ENCODE measurements at places on chromosomes 5 and 9.

- no peak for DNase-seq
These were observed 32.9 kb downstream of the PRRX2 start for GRCh38 chr9:129698254-129698757.

DNA sequence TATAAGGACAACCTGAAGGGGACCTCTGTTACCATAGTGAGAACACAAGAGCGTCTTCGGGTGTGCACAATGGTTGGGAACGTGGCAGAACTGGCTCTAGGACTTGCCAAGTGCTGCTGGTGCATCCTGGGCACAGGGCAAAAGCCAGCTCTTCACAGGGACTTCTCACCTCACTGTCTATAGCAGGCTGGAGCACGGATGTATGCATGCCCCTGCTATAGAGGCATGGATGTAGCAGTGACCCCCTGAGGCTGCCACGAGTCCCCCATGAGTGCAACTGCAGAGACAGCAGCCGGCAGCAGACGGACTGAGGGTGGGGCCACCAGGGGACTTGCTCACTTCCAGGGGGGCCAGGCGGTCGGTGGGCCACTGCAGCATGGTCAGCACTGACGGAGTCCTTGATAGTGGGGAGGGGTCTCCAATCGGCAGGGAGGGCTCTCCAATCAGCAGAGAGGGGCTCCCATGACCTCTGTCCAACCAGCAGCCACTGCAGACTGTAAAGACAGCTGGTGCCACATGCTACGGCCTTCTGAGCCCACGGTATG lies 64.9 kb downstream of the SEMA4D start:
- no peak for DNase-seq

GRCh38 chr9:112503170-112503569 lies 16.5 kb downstream of the KIAA1958 start:
- DNase-seq: no peak

DNA sequence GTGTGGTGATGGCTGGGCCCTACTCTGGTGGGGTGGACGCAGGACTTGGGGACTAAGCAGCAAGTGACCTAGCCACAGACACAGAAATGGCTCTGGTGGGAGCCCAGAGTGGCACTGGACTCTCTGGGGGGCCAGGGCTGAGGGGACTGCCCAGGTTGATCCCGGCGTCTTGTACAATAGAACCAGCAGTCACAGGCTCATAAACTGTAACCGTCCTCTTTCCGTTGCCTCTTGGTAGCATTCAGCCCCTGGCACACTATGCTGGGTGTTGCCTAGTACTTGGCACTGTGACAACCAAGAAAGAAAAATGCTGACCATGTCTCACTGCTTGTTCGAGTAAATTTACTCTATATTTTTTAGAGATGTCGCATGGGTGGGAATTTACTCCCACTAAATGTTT lies 80.5 kb downstream of the DAB2IP start:
- DNase-seq: no peak

DNA sequence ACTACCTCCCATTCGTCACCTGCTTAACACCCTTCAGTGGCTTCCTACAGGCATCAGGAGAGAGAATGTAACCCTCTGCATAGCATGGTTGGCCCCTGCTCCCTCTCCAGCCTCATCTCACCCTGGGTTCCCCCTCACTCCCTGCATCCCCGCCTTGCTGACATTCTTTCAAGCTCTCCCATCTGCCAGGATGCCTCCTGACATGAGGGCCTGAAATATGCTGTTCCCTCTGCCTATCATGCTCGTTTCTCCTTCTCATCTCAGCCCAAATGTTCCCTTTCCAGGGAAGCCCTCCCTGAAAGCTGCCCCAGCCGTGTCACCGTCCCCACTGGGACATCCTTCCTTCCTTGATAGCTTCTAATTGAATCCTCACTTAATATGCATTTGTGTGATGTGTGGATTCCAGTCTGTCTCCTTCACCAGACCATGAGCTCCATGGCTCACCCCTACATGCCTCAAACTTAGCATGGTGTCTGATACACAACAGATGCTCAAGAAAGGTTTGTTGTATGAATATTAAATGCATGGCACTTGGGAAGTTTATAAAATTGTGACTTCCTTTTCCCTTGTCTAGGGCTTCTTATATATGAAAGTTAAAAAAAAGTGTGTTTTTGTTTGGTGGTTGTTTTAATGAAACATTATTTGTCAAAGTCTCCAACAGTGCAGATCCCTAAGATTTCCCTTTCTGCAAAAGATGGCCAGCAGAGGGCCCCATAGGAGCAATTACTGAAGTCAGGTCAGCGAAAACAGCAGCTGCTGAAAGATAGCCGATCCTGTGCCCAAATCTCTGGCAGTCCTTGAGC lies 7.3 kb upstream of the C5orf58 start:
- DNase-seq: no peak

GRCh38 chr9:113973963-113974413 lies 97.9 kb downstream of the ZNF618 start:
- DNase-seq: no peak

DNA sequence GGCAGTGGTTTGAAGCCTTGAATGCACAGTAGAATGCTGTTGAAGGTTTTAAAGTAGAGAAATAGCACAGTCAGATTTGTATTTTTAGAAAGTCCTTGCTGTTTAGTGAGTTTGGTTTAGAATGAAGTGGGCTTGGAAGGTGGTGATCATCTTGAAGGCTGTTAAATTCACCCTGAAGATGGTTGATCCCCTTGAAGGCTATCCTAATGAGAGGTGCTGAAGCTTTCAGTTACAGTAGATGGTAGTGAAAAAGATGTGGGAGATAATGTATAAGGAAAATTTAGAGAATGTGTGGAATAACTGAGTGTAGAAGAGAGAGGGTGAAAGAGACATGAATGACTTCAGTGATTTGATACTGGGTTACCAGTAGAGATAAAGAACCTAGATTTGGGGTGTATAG lies 16.0 kb downstream of the TENT2 start:
- no peak for DNase-seq

DNA sequence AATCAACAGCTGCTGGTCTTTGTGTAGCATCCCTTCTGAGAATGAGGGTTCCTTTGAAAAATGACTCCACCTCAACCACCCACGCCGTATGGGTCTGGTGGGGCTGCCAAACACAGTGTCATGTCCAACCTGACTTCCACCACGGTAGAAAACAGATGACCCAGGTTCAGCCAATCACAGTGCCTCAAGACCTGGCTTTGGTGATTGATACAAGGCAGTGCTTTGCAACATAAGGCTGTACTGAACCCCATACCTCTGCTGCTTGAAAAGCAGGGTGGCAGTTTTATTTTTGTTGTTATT lies 11.5 kb upstream of the TGFBR1 start:
- no peak for DNase-seq

GRCh38 chr9:38339087-38339486 lies 53.4 kb upstream of the ALDH1B1 start:
- no peak for DNase-seq

GRCh38 chr5:5558102-5558501 lies 135.6 kb downstream of the ICE1 start:
- no peak for DNase-seq

DNA sequence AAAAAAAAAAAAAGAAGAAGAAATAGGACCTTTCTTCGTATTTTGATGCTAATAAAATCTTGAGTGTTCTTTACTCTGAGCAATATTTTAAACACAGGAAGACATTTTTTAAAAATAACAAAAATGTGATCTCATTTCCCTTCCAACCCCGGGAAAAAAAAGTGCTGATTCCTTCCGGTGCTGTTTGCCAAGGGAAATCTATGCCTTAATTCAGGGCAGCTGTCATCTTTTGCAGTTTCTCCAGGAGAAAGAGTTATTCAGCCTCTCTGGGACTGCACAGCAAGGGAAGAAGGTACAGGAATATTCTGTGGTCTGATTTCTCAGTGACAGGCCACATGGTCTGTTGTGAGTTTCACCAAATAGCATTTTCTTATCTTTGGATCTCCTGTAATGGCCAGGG lies 291.9 kb upstream of the IRX1 start:
- DNase-seq: no peak

GRCh38 chr5:118984602-118985001 lies 3.7 kb downstream of the DTWD2 start:
- no peak for DNase-seq

GRCh38 chr5:39201160-39201780 lies 18.1 kb downstream of the FYB1 start:
- no peak for DNase-seq

DNA sequence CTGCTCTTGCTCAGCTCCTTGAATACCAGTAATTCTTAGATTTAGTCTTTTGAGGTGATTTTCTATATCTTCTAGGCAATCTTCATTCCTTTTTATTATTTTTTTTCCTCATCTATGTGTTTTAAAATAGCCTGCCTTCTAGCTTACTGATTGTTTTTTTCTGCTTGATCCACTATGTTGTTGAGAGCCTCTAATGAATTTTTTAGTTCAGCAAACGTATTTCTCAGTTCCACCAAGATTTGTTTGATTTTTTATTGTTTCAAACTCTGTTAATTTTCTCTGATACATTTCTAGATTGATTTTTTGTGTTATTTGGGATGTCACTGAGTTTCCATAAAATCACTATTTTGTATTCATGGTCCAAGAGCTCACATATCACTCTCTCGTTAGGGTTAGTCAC lies 9.5 kb downstream of the POLK start:
- no peak for DNase-seq

GRCh38 chr5:123951582-123951977 lies 439.6 kb downstream of the CSNK1G3 start:
- no peak for DNase-seq

DNA sequence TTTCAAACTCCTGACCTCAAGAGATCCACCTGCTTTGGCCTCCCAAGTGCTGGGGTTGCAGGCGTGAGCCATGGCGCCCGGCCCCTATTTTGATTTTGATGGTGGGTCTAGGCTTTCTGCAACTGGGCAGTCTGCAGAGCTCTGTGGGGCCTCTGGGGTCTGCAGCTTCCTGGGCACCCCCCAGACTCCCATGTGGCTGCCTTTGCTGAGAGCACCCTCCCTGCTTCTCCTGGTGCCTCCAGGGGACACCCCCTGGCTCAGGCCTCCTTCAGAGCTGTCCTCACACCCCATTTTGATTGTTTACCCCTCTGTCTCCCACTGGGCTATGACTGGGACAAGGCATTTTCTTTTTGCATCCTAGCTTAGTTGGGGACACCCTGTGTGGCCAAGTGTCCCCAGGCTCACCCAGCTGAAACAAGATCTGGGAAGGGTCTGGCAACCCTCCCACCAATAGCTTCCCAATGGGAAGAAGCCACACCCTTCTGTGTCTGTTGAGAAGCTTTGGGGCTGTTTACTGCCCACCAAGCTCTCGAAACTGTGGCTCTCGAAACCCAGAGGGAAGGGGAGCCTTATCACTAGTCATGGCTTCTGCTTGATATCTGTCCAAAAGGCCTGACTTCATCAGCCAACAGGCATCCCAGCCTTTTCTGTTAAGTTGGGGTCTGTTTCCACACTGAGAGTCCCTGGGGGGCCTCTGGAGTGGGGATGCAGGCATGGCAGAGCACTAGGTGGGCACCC lies 204.4 kb upstream of the IER5L start:
- DNase-seq: no peak

GRCh38 chr5:71778678-71779276 lies 59.7 kb downstream of the CARTPT start:
- no peak for DNase-seq

- DNase-seq: no peak
These were observed 72.6 kb downstream of the PTCH1 start for GRCh38 chr9:95444160-95444559.

DNA sequence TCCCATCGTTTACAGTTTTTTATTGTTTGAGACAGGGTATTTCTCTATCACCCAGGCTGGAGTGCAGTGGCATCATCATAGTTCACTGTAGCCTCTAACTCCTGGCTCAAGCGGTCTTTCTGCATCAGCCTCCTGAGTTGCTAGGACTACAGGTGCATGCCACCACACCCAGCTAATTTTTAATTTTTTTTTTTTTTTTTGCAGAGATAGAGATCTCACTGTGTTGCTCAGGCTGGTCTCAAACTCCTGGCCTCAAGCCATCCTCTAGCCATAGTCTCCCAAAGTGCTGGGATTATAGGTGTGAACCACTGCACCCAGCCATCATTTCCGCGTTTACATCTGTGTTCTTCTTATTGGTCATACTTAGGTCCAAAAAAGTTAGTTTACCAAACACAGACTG lies 53.6 kb downstream of the FSD1L start:
- no peak for DNase-seq

DNA sequence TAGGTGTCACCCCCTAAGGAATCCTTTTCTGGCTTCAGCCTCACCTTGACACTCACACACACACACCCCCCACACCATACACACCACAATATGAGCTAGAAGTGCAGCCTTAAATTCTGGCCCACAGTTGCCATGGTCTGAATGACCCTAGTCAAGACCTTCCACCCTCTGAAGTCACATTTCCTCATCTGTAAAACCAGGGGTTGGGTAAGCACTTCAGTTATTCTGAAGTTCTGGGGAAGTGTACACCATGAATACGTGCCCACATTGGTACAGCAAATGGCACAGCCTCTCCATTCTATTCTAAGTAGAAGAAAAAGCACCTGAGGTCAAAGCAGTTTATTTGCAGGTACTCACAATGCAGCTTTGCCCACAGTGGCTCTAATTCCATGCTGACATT lies 372.8 kb upstream of the KLF4 start:
- DNase-seq: no peak

GRCh38 chr5:141788296-141788970 lies 89.8 kb downstream of the PCDH1 start:
- no peak for DNase-seq

GRCh38 chr5:149745212-149745942 lies 15.3 kb downstream of the PPARGC1B start:
- no peak for DNase-seq

- DNase-seq: no peak
These were observed 52.8 kb downstream of the PRRT1B start for GRCh38 chr9:131598121-131598520.

GRCh38 chr9:75149841-75150241 lies 61.5 kb downstream of the OSTF1 start:
- no peak for DNase-seq

- DNase-seq: no peak
These were observed 38.2 kb downstream of the IPPK start for GRCh38 chr9:92631452-92632343.

Data from esophagus squamous epithelium (tissue), 5 donors.